Activated CD4-positive, alpha-beta T cell treated with anti-CD3 and anti-CD28 coated beads for 24 hours (primary cell): ENCODE measurements at places on chromosomes 1 and 21.

GRCh38 chr1:18743233-18743632 lies 112.6 kb downstream of the PAX7 start:
- no peak for DNase-seq

GRCh38 chr1:8112611-8113261 lies 86.6 kb upstream of the ERRFI1 start:
- no peak for DNase-seq

DNA sequence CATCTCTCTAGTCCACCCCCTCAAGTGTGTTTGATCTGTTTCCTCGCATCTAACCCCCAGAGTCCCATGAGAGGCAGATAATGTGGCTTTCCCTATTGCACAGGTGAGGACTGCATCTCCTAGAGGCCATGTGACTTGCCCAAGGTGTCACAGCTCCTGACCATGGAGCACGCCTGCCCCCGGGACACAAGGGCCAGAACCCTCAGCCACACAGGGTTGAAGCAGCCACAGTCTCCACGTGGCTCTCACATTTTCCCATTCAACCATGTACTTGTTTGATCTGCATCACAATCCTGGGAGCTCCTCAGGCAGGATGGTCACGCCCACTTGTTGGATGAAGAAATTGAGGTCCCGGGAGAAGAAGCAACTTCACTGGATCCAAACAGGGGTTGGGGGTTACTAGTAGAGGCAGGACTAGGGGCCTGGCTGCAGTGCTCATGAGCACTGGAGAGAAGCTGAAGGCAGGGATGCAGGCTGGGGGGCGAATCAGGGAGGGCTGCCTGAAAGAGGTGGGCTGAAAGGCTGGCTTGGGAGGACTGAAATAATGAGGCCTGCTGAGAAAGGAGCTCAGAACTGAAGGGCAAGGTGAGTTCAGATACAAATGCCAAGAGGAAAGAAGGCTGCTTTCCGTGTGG lies 207.9 kb downstream of the PTPRU start:
- no peak for DNase-seq

DNA sequence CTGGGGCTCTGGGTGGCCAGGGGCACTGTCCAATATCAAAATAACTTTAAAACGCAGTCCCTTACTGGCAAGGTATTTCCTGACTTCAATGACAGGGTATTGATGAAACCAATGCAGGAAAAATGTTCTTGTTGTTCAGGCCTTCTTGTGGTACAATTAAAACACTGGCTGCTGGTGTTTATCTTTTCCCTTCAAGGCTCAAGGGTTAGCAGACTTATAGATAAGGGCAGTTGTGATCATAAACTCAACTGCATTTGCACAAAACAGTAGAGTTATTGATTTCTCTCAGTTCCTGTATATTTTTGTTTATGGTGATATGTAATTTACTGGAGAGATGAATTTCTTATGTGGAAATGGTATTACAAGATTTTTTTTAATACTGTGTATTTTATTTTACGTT lies 2.7 kb upstream of the CD84 start:
- no peak for DNase-seq

DNA sequence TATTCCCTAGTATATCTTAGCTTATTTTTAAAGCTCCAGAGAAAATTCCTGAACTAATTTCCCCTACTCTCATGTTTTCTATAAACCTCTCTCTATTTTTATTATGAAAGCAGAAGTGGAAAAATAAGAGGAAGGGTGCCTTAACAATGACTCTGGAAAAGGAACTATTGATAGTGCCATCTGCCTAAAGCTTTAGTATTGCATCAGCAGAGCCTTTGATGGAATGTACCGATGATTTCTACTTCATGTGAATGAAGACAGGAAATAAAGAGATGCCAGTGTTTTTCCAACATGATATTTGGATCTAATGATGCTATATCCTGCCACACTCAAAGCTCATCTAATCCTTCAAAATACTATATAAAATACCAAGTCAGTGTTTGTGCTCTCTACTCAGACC lies 35.1 kb downstream of the TNFSF18 start:
- no peak for DNase-seq

DNA sequence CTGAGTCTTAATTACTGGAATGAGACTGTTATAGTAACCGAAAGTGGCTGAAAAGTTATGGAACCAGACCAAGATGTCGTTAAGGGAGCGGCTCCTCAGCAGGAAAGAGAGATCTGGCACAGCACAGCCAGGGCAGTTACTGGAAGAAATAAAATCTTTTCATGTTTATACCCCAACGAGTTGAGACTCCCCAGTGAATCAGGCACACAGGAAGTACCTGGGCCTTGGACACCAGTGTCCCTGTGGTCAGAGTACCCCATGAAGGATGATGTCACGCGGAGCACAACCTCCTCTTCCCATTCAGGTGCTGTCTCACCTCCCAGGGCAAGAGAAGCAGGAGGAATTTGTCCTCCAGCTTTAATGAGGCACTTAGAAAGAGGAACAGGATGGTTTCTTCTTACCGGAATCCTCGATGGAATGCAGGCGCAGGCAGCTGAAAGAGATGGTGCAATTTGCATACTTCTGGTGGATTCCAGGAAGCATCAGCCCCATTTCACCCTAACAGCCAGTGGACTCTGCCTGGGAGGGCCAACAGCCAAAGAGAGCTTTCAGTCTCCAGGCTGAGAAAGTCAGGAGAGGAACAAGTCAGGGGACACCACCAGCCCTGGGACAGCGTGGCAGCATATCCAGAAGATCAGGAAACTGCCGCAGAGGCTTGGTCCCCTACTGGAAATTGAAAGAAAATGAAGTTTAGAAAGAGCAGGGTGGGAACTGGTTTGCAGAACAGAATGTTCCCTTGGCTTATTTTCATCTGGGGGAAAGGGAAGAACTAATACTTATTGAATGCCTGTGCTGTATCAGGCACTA lies 35.9 kb upstream of the CTTNBP2NL start:
- DNase-seq, result no peak

GRCh38 chr1:216542741-216543140 lies 119.5 kb upstream of the USH2A start:
- DNase-seq, result no peak

- DNase-seq, result no peak
Measured at GRCh38 chr1:115282807-115283208, 55.2 kb downstream of the NGF start.

DNA sequence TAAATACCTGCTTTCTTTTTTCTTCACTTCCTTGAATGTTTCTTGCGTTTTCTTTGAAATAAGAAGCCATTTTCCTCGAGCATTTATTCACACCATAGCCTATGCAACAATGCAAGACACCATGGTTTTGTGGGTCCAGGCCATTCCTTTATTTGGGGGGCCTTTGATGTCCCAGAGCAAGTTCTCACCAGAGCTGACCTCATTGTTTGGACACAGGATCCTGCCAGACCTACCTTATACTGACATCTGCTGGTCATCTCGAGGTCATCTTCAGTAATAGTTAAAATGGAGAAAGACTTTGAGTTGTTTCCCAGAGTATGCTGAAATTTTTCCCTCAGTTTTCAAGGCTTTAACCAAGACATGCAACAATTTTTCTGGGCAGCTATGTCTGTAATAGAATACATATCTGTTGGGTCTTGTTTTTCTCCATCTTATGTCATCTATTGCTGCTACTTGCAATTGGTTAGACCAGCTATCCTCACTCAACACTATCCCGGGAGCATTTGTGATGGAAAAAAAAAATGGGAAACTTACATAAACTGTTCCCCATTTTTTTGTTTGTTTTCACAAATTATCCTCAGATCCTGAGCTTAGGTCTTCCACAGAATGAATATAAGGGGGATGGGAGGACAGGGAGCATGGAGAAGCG lies 34.0 kb upstream of the BACE2 start:
- no peak for DNase-seq

GRCh38 chr1:225378880-225379279 lies 49.0 kb downstream of the LBR start:
- no peak for DNase-seq

- DNase-seq, result no peak
Measured at GRCh38 chr1:10515976-10516750, 41.4 kb downstream of the PEX14 start.

GRCh38 chr1:61450872-61451571 lies 273.9 kb downstream of the TM2D1 start:
- no peak for DNase-seq

DNA sequence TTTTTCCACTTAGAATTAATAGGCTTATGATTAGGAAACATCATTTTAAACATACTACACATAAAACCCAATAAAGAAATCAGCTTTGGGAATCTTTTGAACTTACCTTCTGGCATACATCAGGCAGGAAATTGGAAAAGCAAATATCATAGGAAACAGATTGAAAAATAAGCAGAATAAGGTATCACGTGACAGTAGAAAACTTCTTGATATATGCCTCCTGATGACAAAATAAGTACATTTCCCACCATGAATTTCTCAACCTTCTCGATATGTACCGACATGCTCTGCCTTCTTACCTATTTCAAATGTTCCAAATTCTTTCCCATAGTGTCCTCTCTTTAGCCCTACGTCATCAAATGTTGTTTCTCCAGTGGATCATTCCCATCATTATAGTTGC lies 72.4 kb downstream of the CLCA4 start:
- DNase-seq, result no peak

DNA sequence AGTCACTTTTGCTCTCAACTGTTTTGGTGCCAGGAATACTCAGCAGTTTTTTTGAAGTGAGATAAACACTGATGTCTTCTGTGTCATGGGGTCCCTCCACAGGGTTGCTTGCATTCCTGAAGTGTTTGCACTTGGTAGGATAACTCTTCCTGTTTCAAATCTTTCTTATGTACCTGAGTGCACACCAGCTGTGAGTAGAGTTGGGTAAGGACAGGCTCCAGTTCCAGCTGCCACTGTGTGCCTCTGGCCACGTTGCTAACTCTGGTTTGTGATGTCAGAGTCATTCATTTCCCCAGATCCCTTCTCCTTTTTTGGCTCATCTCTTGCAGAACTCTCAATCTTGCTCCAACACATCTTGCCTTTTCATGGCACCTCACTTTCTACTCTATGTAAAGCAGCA lies 356.3 kb upstream of the B3GALT2 start:
- no peak for DNase-seq

GRCh38 chr1:181531441-181531840 lies 48.1 kb downstream of the CACNA1E start:
- no peak for DNase-seq

GRCh38 chr21:29825936-29826335 lies 113.9 kb downstream of the GRIK1 start:
- no peak for DNase-seq

- no peak for DNase-seq
Measured at GRCh38 chr1:96365596-96366390, 355.8 kb upstream of the PTBP2 start.

DNA sequence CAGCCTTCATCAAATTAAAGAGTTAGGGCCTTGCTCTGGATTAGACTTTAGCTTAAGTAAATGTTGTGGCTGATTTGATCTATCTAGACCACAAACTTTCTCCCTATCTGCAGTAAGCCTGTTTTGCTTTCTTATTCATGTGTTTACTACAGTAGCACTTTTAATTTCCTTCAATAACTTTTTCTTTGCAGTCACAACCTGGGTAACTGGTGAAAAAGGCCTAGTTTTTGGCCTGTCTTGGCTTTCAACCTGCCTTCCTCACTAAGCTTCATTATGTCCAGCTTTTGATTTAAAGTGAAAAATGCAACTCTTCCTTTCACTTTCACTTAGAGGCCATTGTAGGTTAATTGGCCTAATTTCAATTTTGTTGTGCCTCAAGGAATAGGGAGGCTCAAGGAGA lies 12.5 kb upstream of the LPGAT1 start:
- DNase-seq, result no peak

- DNase-seq, result no peak
Measured at GRCh38 chr1:17046334-17046657, 7.5 kb downstream of the SDHB start.

GRCh38 chr1:189657715-189658114 lies 819.9 kb downstream of the BRINP3 start:
- DNase-seq, result no peak

DNA sequence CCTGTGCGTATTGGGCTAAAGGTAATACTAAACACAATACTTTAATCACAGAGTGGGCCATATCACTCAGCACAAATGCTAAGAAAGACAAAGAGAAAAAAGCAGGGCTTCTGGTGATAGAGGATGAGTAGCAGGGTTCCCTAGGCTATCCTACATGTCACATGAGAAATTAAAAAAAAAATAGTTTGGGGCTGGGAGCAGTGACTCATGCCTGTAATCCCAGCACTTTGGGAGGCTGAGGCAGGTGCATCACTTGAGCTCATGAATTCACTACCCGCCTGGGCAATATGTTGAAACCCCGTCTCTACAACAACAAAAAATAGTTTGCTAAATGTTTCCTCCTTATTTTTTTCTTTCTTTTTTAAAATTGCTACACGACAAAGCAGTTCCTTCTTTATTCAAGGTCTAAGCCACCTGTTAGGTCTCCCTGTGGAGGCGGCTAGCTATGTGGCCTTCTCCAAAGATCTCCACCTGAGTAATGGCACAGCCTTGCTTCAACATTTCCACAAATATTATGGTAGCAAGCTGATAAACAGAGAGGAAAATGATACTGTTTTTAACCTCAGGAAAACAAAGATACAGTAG lies 1.5 kb downstream of the ENSA start:
- DNase-seq, result no peak

GRCh38 chr21:34704119-34704518 lies 35.3 kb downstream of the CLIC6 start:
- DNase-seq, result no peak

- no peak for DNase-seq
Measured at GRCh38 chr1:52253421-52253820, 111.5 kb downstream of the ZFYVE9 start.

GRCh38 chr21:34913811-34914210 lies 135.3 kb downstream of the RUNX1 start:
- no peak for DNase-seq

DNA sequence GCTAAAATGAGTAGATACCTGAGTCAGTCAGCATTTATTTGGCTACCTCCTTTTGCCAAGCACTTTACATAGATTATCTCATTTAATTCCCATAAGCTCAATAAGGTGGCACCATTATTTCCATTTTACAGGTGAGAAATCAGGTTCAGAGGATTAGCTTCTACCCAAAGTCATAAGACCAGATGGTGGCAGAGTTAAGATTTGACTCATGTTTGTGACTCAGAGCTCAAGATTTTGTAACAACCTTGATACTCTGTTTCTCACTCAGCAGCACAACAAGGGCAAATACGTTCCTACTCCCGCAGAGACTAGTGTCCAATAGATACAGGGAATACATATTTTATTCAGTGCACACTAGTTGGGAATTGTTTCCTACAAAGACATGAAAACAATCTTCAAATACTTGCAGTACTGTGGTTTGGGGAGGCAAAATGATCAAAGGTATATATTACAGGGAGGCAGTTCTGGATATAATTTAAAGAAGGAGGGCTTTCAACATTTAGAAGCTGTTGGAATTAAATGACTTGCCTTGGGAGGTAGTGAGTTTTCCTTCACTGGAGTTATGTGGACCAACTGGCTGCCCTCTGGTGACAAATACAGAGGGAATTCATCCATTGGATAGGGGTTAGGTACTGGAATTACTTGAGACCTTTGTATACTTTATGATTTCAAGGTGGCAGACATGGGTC lies 3.6 kb downstream of the LEPR start:
- no peak for DNase-seq

GRCh38 chr1:12016182-12016581 lies 3.1 kb upstream of the MIIP start:
- DNase-seq, result no peak
